Activated T-cell treated with anti-CD3 and anti-CD28 coated beads for 4 hours (primary cell): ENCODE measurements at places on chromosomes 1 and 21.

GRCh38 chr1:192445839-192446489, 129.2 kb downstream of the RGS21 start:
- DNase-seq, result peak; percentile 46

GRCh38 chr1:183761871-183762270, 43.0 kb upstream of the RGL1 start:
- no peak for DNase-seq

DNA sequence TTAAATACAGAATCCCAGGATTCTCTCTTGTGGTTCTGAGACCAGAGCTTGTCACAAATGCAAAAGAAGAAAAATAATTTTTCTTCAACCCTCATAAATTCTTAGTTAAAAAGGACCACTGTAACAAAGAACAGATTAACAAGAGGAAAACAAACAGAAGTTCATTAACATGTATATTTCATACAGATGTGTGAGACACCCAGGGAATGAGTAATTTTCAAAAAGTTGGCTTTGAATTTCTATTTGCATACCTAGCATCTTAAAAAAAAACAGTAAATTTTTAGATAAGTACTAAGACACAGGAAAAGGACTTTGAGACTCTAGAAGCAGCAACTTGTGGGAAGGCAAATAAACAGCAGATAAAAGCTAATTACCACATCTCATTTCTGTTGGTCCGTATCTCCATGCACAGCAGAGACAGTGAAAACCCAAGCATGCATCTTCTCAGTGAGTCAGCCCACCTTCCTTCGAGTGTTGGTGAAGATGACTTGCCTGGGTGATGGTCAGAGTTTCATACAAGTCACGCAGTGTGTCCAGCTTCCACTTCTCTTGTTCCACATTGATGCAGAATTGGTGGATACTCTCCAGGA, 399.9 kb upstream of the ADAMTS5 start:
- DNase-seq, result no peak

DNA sequence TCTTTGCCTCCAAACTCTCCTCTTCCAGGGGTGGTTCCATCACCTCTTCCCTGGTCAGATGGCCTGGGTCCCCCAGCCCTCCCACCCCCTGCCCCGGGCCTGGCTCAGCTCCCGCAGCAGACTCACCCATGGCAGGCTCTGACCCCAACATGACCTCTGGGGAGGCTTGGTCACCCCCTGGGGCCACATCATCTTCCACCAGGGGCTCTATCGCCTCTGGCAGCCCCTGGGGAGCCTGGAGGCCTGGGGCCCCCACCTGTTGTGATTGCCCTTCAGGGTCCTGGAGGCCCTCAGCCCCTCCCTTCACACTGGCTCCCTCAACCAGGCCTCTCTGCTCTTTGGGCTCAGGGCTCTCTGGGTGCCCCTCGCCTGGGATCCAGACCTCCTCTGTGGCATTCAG, 6.4 kb downstream of the NES start:
- DNase-seq, result no peak
